ENCODE measurements at places on chromosomes 1 and 21. TPM values are rescaled to one million over a fixed set of nuclear protein-coding genes. Genes with fewer than 3 reads are reported as not detected.

The OLFML3 gene
- polyA plus RNA-seq = 285 TPM

The CR1 gene
- polyA plus RNA-seq = 0.79 TPM

The ESRRG gene
- polyA plus RNA-seq = 1.5 TPM

The CD84 gene
- polyA plus RNA-seq = 2.1 TPM

The CXADR gene
- polyA plus RNA-seq = 26.6 TPM

The CLCNKA gene
- polyA plus RNA-seq = 0.91 TPM
